Spinal cord (tissue), 10 donors: ENCODE measurements at places on chromosomes 4 and X. TPM values are rescaled to one million over a fixed set of nuclear protein-coding genes. Genes with fewer than 3 reads are reported as not detected.

GLUD2 gene
- total RNA-seq = 4.7 TPM

SNCA gene
- total RNA-seq = 63.6 TPM

TLR6 gene
- total RNA-seq = 2.9 TPM

C4orf50 gene
- total RNA-seq = 1.9 TPM

FAT4 gene
- 85.5 TPM for total RNA-seq

HDX gene
- 9.8 TPM for total RNA-seq

TRAM1L1 gene
- total RNA-seq = 12.5 TPM

BEX4 gene
- total RNA-seq = 106 TPM
